Cardiac fibroblast (primary cell): ENCODE measurements at places on chromosomes 1 and 21.

DNA sequence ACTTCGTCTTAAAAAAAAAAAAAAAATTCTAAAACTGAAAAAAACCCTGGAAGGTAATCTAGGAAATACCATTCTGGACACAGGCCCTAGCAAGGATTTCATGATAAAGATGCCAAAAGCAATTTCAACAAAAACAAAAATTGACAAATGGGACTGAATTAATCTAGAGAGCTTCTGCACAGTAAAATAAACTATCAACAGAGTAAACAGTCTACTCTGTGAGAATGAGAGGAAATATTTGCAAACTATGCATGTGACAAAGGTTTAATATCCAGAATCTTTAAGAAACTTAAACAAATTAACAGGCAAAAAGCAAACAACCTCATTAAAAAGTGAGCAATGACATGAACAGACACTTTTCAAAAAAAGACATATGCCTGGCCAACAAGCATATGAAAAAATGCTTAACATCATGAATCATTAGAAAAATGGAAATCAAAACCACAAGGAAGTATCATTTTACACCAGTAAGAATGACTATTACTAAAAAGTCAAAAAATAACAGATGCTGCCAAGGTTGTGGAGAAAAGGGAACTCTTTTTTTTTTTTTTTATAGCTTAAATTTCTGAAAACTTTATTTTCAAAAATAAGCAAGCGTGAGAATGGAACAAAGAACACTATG, 29.4 kb upstream of the RNPC3 start:
- DNase-seq: peak; percentile 39

- DNase-seq: no peak
Observed at GRCh38 chr1:244431166-244431565, 20.5 kb downstream of the ADSS2 start.

GRCh38 chr1:183048087-183049085, 25.2 kb downstream of the LAMC1 start:
- no peak for DNase-seq

DNA sequence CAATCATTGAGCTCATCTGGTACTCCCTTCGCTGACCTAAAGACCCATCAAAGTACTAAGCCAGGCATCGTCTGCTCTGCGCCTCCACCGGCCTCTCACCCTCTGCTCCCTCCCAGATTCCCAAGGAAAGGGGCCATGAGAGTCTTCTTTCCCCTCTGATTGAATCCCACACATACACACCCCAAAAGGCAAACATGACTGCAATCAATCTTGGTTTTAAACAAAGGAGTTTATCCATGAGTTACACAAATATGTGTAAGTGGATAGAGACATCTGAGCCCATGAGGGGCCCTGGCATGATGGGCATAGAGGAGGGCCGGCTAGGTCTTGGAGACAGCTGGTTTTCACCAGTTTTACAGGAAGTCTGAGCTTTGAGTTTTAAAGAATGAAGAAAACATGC, 50.9 kb downstream of the CAPN2 start:
- DNase-seq: no peak

- no peak for DNase-seq
Observed at GRCh38 chr1:221793439-221794078, 51.7 kb upstream of the DUSP10 start.

- DNase-seq: no peak
Observed at GRCh38 chr1:203281851-203282661, 23.3 kb upstream of the BTG2 start.

DNA sequence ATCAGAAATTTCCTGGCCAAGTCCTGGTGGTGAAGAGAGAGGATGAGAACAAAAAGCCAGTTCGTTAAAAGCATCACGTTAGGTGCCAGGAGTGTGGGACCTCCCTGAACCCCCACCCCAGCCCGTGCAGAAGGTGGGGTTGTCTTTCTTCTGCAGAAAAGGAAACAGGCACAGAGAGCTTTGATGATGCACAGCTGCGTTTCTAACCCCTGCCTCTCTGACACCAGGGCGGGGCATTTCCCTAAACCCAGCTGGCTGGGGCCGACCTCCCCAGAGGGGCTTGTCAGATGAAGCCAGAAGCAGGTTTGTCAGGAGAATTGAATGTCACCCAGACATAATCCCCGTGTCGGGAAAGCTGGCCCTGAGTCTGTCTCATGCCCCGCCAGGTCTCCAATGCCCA, 189.3 kb upstream of the EDN2 start:
- DNase-seq: no peak
